GM23248 (cell line): ENCODE measurements at places on chromosomes 5 and 9.
A peak's percentile ranks its signal among the peaks of the same experiment; 100 is the strongest.

- DNase-seq: peak; percentile 63
These were observed 1.2 kb downstream of the FSD1L start for GRCh38 chr9:105449081-105449480.

GRCh38 chr9:27227192-27227591, 69.8 kb downstream of the EQTN start:
- peak; percentile 59 for DNase-seq

DNA sequence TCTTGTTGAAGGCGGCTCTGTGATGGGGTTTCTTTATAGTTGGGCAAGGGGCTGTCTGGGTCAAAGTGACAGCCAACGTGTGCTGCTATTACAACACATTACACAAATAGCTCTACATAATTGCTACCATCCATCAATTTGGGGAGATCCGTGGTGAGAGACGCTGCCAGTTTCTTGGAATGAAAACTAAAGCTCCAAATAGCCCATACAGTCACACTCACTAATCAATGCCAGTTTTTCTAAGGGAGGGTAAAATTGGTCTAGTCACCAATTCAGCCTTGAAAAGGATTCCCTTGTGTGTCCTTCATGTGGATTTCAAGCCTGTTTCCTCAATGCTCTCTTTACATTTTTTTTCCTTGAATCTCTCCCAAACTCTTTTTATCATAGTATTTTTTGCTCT, 343.3 kb upstream of the KLF4 start:
- DNase-seq: no peak

DNA sequence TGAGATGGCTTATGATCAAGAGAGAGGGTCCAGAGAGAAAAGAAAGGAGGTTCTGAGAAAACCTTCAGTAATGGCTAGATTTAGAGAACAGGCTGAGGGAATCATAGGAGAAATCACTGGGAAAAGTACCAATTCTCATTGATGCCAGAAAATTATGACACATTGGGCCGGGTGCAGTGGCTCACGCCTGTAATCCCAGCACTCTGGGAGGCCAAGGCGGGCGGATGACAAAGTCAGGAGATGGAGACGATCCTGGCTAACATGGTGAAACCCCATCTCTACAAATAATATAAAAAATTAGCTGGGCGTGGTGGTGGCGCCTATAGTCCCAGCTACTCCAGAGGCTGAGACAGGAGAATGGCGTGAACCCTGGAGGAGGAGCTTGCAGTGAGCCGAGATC, 29.5 kb upstream of the PLIN2 start:
- peak; percentile 79 for DNase-seq

DNA sequence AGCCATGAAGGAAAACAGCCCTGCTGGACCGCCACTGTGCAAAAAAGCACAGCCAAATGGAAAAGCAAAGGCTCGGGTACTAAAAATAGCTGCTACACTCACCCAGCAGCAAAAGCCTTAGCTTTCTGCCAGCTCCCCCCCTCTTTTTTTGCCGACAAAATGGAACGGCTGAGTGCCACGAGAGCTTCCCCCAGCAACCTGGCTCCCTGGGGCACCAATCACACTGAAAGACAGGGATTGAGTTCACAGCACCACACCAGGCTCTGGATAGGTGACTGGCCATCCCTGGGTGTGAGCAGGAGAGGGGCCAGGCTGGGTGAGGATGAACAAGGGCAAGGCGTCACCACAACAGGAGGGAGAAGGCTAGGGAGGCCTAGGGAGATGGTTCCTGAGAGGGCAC, 66.7 kb downstream of the SIL1 start:
- DNase-seq: peak; percentile 71

DNA sequence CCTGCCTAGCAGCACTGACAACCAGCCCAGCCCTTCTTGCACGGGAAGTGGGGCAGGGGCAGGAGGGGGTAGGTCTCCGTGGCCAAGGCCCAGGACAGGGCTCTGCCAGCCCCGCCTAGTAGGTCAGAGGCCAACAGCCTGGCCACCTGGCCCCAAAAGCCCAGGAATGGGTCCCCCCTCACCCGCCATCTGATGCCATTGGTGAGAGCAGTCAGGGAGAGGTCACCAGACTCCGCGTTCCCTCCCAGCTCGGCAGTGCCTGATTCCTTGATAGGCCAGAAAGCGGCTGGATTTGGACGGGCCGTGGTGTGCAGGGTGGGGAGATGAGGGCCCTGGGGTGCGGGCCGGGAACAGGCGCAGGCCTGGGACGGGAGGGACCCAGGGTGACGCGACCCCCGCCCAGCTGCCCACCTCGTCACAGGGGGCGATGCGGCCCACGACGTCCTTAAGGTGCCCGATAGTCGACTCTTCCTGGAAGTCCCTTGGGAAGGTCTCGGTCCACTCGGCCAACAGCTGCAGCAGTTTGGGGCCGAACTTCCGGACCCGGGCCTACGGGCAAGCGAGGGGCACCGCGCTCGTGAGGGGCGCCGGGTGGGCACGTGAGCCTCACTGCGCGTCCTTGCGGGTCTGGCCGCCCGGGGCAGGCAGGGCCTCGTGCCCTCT, 64.5 kb upstream of the RNF130 start:
- DNase-seq: no peak

- no peak for DNase-seq
These were observed 33.8 kb upstream of the CAST start for GRCh38 chr5:96628406-96628805.

DNA sequence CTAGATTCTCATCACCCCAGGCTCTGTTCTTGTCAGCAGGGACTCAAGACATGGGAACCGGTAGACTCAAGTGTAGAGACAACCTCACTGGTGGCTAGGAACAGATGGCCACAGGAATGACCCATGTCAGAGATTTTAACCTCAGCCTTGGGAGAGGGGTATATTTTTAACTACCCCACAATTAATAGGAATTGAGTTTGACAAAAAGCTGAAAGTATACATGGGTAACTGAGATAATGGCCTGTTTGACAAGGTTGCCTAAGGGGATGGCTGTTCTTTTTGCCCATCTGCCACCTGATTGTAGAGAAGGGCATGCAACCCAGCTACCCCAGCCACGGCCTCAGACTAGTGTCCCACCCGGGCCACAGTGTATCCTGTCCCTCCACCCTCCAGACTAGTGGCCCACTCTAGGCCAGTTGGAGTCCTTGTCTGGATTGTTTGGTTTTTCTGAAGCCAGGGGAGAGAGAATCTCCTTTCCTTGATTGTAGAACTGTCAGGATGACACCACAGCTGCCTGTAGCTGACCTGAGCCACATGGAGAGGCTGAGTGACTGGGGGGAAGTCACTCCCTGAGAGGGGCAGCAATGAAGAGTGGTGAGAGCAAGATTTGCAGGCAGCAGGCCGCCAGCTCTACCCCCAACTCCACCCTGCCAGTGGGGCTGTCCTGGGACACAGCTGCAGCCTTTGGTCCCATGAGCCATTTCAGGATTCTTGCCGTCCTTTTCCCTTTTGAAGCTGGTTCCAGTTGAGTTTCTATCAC, 14.6 kb upstream of the ANGPTL2 start:
- DNase-seq: no peak

DNA sequence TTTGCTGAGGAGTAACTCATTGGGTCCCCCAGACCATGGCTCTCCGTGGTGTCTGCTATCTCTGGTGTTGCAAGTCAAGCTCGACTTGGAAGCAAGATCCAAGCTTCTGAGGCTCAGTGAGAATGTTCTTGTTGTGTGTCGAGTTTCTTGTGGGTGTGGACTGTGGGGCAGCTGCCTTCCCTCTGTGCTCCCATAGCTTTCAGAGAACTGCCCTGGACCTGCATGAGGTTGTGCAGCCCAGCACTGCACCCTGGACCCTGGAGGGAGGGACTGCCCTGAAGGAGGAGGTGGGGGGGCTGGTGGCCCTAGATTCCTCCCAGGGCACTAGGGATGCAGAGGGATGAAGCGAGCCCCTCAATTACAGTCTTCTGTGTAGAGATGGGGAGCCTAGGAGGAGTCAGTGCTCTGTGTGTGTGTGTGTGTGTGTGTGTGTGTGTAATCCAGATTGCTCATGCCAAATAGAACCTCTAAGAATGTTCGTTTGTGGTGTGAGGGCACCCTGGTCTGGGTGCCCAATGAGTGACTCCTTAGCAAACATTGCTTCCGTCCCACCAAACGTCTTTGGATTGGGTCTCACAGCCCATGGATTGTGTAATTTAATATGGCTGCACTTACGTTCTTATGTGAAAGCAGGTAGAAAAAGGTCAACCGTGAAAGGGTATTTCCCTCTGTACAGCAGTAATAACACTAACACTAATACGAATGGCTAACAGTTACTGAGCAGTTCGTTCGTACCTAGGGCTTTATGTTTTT, 143.3 kb upstream of the LMX1B start:
- peak; percentile 49 for DNase-seq

DNA sequence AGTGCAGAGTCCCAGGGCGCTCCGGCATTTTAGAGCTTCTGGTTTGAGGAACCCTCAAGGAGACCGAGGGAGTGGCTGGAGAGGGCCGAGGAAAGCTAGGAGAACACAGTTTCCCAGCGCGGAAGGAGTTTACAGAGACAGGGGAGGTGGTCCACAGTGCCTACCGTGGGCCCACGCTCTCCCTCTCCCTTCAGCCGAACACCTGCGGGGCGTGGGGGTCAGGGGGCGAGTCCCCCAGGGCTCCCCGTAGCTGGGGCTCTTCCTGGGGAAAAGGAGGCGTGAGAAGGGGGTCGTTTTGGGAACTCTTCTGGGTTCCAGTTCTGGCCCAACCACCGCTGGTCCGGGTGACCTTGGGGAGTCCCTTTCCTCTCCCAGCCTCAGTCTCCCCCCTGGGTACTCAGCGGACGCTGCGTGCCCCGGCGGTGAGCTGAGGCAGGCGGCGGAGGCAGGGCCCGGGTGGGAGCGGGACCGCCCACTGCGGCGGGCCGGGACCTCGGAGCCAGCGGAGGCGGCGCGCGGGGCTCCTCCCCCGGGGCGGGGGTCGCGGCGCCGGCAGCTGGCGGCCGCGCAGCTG, 368 bp upstream of the FRMPD1 start:
- DNase-seq: no peak

DNA sequence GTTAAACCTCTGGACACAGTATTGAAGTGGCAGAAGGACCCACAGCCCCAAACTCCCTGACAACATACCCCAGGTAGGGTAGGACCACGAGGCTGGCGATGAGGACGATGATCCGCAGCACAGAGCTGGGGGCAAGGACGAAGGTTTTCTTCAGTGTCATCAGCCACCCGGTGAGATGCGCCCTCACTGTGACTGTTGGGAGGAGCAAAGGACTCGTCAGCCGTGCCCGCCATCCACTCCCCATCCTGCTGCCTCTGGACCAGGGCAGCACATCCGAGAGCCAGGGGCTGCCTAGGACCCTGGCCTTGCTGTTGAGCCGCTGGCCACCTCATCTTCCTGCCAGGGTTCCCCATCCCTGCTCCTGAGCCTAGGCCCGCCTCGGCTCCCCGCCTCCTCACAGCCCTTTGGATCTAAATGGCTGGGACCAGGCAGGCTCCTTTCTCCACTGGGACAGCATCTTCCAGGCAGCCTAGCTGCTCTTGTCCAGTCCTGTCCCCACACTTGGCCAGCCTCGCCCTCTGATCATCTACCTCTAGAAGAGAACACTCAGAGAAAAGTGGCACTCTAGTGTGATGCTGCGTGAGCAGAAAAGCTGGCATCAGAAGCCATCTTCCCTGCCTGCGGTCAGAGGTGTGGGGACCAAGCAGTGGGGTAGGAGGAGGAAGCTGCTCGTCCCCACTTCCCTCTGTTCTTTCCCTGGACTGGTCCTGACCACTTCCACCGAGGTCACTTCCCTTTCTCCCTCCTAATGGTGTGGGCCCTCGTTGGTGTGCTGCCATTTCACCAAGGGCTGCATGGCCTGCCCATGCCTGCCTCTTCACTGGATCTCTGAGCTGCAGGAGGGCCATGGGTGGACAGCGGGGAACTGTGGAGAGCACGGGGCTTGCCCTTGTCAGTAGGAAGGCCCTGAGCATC, 49.2 kb downstream of the OTULIN start:
- no peak for DNase-seq

DNA sequence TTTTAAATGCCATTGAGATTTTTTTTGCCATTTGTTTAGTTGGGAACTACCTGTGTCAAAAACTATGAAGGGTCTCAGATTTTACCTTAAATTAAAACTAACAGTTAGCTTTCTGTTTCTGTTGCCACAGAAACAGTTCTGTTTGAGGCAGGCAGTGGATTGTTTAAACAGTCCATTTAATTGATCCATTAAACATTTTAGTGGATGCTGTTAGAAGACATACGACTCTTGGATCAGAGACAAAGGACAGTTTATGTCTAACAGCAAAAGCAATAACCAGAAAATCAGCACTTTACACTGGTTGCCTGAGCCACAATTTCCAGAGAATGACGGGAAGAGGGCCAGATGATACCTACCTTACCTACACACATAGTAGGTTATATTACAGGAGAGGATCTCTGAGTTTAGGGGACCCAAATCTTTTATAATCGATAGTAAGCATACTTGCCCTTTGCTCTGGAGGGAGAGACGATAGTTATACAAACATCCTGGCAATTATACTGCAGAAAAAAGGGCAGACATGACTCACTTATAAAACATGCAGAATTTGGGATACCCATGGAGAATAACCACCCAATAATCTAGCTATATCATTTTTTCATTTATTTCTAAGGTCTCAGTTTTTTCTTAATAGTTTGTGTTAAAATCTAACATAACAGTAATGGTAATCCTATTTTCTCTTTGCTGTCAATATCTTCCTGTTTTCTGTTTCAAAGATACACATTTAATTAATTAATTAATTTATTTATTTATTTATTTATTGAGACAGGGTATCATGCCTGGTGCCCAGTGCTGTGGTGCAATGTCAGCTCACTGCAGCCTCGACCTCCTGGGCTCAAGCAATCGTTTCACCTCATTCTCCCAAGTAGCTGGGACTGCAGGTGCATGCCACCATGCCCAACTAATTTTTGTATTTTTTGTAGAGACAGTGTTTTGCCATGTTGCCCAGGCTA, 136.7 kb upstream of the TNFAIP8 start:
- peak; percentile 9 for DNase-seq

DNA sequence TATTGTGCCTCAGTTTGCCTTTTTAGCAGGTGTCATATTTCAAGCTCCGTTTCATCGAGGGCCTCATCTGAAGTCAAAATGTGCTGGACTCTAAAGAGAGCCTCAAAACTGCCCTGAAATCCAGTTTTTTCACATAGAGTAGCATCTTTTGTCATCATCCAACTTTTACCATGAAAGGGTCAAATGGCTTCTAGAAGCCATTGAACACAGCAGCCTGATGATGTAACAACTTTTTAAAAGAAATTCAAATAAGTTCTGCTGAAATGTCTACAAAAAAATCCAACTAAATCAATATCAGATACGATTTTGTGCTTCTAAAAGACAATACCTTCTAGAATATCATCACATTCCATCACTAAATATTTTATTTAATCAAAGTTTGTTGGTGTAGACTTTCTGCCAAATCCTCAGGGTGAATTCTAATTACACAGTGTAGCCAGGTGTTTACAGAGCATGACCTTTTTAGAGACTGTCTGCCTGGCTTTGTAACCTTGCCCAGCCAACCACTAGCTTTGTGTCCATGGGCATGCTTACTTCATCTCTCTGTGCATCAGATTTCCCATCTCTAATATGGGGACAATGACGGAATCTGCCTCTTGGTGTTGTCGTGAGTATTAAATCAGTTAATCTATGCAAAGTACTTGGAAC, 505.0 kb downstream of the EBF1 start:
- no peak for DNase-seq
